SJCRH30 (cell line): ENCODE measurements at places on chromosomes 16 and 17. TPM values are rescaled to one million over a fixed set of nuclear protein-coding genes. Genes with fewer than 3 reads are reported as not detected.

SLC38A7 gene
- 10.1 and 12.5 TPM in 2 replicates for total RNA-seq

CDIP1 gene
- total RNA-seq = 28.6 and 31.0 TPM in 2 replicates

MT4 gene
- not detected in 2 replicates for total RNA-seq

ITGB3 gene
- 28.0 and 28.9 TPM in 2 replicates for total RNA-seq

TMEM238L gene
- not detected in 2 replicates for total RNA-seq

KCNH6 gene
- not detected in 2 replicates for total RNA-seq

DPEP2NB gene
- not detected in 2 replicates for total RNA-seq

CACNG5 gene
- 0.10 TPM in 1 of 2 replicates, not detected in the other for total RNA-seq
